Activated CD8-positive, alpha-beta T cell treated with anti-CD3 and anti-CD28 coated beads for 36 hours (primary cell): ENCODE measurements at places on chromosomes 13 and 19.

GRCh38 chr19:40155749-40156265 is 35.4 kb upstream of the MAP3K10 start:
- no peak for DNase-seq

- DNase-seq, result no peak
Observed at GRCh38 chr19:30734669-30735068, 362.5 kb downstream of the ZNF536 start.

- DNase-seq, result no peak
Observed at GRCh38 chr19:51568456-51568855, 2.6 kb upstream of the ZNF175 start.

DNA sequence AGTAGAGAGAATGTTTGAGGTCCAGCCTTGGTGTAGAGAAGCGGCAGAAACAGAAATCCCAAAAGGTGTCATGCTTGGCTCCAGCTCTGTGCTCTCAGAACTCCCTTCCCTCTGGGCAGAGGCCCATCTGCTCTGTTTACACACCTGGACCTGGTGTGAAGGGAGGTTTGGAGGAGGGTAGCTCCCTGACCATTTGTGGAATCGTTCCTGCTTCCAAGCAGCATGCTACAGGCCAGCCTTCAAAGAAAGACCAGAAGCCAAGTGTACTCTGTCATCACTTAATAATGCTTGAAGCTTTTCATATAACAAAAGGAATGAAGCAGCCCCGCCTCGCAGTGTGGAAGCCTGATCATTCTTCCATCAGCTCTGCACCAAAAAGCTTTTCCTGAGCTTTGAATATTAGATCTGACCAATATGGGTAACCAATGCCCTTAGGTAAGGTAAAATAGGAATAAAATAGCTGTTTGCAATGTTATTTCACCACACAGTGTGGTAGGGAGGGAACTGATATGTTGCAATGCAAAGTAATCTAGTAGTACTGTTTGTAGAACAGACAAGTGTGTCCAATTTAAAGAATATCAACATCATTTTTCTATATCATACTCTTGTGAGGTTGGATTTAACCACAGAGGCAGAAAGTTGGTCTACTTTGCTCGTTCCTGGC is 63.3 kb downstream of the ZIC5 start:
- DNase-seq, result no peak

DNA sequence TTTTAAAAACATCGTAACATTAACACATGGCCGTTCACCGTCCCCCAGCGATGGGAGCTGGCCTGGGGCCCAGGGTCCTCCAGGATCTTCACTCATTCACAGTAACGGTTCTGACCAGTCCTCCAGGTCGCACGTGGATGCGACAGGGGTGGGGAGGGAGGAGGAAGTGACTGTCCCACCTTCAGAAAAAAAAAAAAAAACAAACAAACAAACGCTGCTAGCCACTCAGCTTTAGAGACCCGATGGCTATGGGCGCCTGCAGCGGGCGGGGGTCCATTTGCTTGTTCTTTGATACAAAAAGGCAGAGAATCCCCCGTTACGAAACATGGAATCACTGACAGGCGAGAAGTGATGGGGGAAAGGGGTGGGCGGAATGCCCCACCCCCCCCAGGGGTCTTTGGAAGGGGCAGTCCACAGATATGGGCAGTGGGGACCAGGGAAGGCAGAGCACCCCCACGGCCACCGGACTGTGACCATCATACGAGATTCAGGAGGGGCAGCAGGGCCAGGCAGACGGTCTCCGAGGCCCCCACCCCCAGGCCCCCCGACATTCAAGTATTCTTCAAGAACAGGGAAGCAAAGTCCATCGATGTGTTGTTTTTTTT is 13.3 kb downstream of the MKNK2 start:
- no peak for DNase-seq

DNA sequence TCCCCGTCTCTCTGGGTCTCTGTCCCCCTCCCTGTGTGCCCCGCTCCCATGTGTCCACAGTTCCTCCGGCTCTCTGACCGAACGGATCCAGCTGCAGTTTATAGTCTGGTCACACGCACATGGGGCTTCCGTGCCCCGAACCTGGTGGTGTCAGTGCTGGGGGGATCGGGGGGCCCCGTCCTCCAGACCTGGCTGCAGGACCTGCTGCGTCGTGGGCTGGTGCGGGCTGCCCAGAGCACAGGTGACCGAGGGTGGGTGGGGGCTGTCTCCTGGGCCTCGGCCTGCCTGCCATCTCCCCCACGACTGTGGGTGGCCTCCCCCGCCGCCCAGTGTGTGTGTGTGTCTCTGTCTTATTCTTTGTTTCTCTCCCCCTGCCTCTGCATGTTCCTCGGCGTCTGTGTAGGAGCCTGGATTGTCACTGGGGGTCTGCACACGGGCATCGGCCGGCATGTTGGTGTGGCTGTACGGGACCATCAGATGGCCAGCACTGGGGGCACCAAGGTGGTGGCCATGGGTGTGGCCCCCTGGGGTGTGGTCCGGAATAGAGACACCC is 10.3 kb downstream of the TRPM4 start:
- DNase-seq, result no peak

DNA sequence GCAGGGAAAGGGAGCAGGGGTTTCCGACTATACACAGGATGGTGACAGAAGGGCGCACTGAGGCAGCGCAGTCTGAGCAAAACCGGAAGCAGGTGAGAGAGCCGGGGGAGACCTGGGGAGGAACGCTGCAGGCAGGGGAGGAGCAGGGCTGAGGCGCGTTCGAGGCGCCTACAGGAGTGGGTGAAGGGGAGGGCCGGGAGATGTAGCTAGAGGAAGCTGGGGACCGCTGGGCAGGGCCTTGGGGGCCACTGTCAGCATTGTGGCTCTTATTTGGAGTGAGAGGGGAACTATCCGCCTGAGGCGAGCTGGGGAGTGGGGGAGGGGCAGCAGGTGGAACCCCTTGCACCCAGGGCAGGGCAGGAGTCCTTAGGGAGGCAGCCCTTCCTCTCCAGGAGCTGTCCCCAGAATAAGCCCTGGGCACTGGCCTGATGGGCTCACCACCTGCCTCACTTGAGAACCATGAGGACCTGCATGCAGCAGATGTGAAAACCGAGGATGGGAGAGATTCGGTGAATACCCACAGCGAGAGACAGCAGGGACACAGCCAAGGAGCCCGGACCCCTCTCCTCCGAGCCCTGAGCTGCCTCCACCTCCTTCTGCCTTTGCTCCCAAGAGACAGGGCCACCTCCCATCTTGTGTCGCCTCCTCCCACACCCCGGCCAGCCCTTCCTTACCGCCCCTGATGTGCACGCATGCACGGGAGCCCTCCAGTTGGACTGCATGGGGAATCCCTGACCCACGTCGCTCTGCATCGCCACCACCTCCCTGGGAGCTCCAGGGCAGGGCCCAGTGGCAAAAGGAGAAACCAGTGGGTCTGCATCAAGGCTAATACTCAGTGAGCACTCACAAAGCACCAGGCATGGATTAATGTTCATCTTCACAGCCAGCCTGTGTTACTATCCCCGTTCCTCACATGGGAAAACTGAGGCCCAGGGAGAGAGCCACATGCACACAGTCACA is 10.3 kb downstream of the AKT2 start:
- peak; percentile 69 for DNase-seq

- no peak for DNase-seq
Observed at GRCh38 chr13:44763615-44764301, 187.6 kb upstream of the TSC22D1 start.

DNA sequence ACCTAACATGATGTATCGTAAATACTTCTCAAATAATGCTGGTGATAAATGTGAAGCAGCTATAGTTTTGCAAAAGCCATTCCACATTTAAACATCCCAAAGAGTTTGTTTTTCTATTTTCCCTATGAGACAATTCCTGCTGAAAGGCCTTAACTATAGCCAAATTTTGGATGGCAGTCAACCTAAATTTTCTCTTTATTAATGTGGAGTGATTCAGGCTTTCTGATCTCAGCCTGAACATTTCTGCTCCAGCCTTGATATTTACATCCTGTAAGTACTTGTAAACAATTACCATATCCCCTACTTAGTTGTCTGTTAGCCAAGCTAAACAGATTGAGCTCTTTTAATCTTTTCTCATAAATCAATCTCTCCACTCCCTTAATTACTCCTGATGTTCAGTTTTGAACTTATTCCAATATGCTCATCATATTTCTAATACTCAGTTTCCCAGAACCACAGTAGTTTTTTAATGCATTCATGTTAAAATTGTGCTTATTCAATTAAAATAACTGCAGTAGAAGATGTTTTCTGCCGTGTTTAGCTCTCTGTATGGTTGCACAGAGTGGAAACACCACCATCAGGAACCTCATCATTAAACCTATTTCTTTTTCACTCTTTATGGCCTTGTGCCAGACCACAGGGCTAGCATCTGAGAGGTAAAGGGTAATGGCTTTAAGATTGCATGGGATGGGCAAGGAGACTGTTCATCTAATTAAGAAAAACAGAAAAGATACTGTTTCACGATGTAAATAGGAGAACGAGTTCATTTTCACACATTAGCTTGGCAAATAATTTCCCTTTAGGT is 1235.2 kb upstream of the SLC10A2 start:
- DNase-seq, result no peak

DNA sequence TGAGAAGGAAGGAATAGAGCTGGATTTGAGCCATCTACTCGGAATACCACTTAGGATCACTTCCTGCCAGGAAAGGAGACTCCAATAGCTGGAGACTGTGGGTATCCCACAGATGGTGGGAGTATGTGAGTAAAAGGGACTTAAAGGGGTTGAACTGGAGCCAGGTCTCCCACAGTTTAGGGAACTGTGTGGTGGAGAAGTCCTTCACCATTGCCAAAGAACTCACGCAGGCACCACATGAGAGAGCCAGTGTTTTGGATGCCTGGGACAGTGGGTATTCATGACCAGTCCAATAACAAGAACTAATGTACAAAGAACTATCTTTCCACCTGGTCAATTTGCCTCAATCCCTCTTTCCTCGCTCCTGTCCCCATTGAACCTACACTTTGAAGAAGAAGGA is 24.4 kb upstream of the MYCBP2 start:
- DNase-seq, result no peak

- no peak for DNase-seq
Observed at GRCh38 chr13:26968431-26969341, 202.9 kb downstream of the USP12 start.

DNA sequence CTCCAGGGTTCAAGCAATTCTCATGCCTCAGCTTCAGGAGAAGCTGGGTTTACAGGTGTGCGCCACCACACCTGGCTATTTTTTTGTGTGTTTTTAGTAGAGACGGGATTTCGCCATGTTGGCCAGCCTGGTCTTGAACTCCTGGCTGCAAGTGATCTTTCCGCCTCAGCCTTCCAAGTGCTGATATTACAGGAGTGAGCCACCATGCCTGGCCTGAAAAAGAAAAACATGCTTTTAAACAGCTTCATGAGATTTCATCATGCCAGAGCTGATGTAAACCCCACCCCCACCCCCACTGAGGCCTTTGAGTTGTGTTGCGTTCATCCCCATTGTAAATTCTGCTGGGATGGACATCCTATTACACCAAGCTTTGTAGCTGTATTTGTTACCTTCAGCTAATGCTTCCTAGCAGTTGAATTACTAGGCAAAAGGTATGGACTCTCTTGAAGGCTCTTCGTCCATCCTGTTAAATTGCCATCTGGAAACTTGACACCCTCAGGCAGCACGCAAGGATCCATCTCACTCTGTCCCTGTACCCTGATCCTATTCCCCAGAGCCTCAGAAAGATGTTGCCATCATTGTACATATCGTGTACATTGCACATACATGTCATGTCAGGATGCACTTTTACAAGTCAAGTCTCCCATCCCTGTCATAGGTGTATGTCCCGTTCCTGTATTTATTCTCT is 47.3 kb downstream of the NFIX start:
- DNase-seq, result no peak

- DNase-seq, result no peak
Observed at GRCh38 chr13:30615481-30615865, 2.2 kb upstream of the USPL1 start.

DNA sequence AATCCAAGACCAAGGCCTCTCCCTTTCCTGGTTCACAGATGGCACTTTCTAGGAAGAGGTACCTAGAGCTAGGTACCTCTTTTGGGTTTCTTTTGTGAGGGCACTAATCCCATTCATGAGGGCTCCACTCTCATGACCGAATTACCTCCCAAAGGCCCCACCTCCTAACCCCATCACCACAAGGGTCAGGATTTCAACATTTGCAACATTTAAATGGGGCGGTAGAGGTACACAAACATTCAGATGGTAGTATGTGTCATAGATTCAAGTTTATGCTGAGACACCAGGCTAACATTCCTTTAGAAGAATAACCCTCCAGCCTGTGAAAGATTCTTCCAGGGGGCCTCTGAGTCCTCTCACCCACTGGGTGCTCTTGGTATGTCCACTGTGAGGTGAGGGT is 116.3 kb downstream of the FOXO1 start:
- no peak for DNase-seq

- no peak for DNase-seq
Observed at GRCh38 chr13:52924289-52925148, 76.1 kb upstream of the PCDH8 start.

GRCh38 chr13:34944751-34945150 is 2.7 kb downstream of the NBEA start:
- no peak for DNase-seq

DNA sequence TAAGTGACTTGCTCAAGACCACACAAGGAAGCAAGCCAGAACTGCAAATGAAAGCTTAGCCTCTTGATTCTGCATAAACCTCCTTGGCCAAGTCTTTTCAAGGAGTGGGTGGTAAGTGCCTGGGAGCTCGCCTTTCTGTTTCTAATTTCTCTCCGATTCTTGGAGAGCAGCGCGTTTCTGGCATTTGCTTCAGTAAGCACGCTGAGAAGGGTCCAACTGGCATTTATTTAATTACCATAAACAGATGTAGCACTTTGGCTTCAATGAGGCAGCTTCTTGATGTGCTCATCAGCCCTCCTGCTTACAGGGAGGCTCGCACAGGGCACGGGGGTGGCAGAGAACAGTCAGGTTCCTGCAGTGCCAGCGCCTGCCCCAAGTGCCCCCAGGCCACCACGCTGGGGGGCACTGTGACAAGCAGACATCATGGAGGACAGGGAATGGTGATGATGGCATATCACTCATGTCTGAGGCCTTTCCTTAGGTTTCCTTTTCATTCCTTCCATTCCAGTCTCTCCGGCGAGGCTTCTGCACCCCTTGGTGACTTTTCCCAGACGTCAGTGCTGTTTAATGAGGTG is 13.3 kb downstream of the SIAH3 start:
- DNase-seq, result no peak

- no peak for DNase-seq
Observed at GRCh38 chr13:87129602-87130300, 541.4 kb upstream of the SLITRK5 start.
